ENCODE measurements at places on chromosomes 3 and 15. TPM values are rescaled to one million over a fixed set of nuclear protein-coding genes. Genes with fewer than 3 reads are reported as not detected.
A peak's percentile ranks its signal among the peaks of the same experiment; 100 is the strongest.

GRCh38 chr3:43997788-43998369 lies 243.8 kb upstream of the TOPAZ1 start:
- DNase-seq: no peak
- peaks cover 49% of the 10 kb centered on the region for H3K4me1 ChIP-seq
- H3K4me3 ChIP-seq: no peak overlapping the region

- no peak overlapping the region for H3K4me3 ChIP-seq
- H3K27me3 ChIP-seq: peaks cover 2% of the 10 kb centered on the region
- no peaks in the 10 kb centered on the region for H3K36me3 ChIP-seq
- H3K4me1 ChIP-seq: no peaks in the 10 kb centered on the region
- no peak for DNase-seq
These were observed 94.3 kb downstream of the SQOR start for GRCh38 chr15:45729141-45729540.

Gene ADAMTS9
- total RNA-seq: not detected

DNA sequence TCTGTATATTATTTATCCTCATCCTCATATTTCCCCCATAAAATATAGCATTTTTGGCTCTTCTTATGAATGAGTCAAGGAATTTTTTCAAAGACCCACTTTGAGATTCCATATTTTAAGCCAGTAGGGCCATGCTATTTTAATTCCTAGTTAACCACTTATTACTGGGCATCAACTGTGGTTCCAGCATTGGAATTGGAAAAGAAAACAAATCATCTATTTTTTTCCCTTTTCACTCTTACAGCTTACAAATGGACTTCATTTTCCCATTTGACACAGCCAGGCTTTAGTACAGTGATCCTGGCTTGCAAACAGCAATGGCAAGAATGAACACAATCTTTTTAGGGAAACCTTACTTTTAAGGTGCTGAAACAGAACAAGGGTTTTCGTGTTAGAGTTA lies 19.4 kb upstream of the PLCL2 start:
- no peak overlapping the region for H3K27ac ChIP-seq
- H3K36me3 ChIP-seq: no peaks in the 10 kb centered on the region
- no peak overlapping the region for H3K4me3 ChIP-seq
- DNase-seq: no peak
- H3K27me3 ChIP-seq: peaks cover 8% of the 10 kb centered on the region
- peaks cover 10% of the 10 kb centered on the region for H3K4me1 ChIP-seq

GRCh38 chr15:79282371-79283251 lies at the start of gene ANKRD34C:
TSS of gene ANKRD34C (plus strand) at chr15:79282722. CDS start at chr15:79293285, 10,563 bp downstream.
- H3K36me3 ChIP-seq: no peaks in the 10 kb centered on the region
- peaks cover 39% of the 10 kb centered on the region for H3K27me3 ChIP-seq
- H3K27ac ChIP-seq: no peak within 1 kb of the TSS

- no peak overlapping the region for H3K4me3 ChIP-seq
- peaks cover 7% of the 10 kb centered on the region for H3K4me1 ChIP-seq
- H3K36me3 ChIP-seq: no peaks in the 10 kb centered on the region
- no peaks in the 10 kb centered on the region for H3K27me3 ChIP-seq
- peak; percentile 68 for DNase-seq
- H3K27ac ChIP-seq: no peak overlapping the region
These were observed 544.8 kb downstream of the AGBL1 start for GRCh38 chr15:86624261-86625036.

GRCh38 chr15:64151727-64152506 lies at the start of gene SNX22:
TSS of gene SNX22 (plus strand) at chr15:64151731. CDS start at chr15:64151776, 45 bp downstream.
- peaks cover 35% of the 10 kb centered on the region for H3K4me1 ChIP-seq
- peak within 1 kb of the TSS; percentile 41 for H3K4me3 ChIP-seq
- H3K27ac ChIP-seq: no peak within 1 kb of the TSS
- H3K27me3 ChIP-seq: peaks cover 12% of the 10 kb centered on the region
- peaks cover 25% of the 10 kb centered on the region for H3K36me3 ChIP-seq

DNA sequence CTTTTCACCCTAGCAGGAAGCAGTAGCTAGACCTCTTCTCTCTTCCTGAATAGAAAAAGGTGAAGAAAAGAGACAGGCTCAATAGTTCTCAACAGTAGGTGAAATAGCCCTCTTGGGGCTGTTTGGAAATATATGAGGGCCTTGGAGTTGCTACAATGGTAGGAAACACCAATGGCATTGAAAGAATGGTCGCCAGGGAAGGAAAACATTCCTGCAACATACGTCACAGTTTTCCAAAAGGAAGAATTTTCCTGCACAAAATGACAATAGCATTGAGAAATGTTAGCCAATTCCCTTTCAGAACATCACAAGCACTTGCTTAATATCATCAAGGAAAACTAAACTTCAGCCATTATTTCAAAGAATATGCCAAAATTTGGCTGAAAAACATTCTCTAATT lies 484.5 kb downstream of the IGSF11 start:
- H3K27me3 ChIP-seq: no peaks in the 10 kb centered on the region
- H3K4me3 ChIP-seq: no peak overlapping the region
- no peaks in the 10 kb centered on the region for H3K4me1 ChIP-seq

GRCh38 chr15:48040166-48040817 lies 80.5 kb upstream of the SLC24A5 start:
- no peak overlapping the region for H3K27ac ChIP-seq
- no peaks in the 10 kb centered on the region for H3K27me3 ChIP-seq
- H3K4me1 ChIP-seq: no peaks in the 10 kb centered on the region
- H3K36me3 ChIP-seq: no peaks in the 10 kb centered on the region
- DNase-seq: no peak

DNA sequence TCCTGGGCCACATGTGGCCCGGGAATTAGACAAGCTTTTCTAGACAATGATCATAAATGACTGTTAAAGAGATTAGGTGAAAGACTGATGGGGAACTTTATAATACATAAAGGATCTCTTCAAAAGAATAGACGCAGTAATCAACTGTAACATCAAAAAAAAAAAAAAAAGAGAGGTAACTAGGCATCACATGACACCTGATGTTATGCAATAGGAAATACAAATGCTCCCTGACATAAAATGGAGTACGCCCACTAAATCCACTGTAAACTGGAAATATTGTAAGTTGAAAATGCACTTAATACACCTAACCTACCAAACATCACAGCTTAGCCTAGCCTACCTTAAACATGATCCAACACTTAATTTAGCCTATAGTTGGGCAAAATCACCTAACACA lies 27.2 kb downstream of the GSK3B start:
- no peaks in the 10 kb centered on the region for H3K4me1 ChIP-seq
- H3K27me3 ChIP-seq: no peaks in the 10 kb centered on the region
- no peak for DNase-seq
- no peak overlapping the region for H3K27ac ChIP-seq

Gene RAD18
- 23.3 TPM for total RNA-seq

Gene C3orf22
- total RNA-seq: not detected

- H3K4me3 ChIP-seq: no peak overlapping the region
- H3K27ac ChIP-seq: no peak overlapping the region
- H3K27me3 ChIP-seq: no peaks in the 10 kb centered on the region
- no peak for DNase-seq
These were observed 26.9 kb upstream of the TPM1 start for GRCh38 chr15:63015618-63016017.

Gene MYO9A
- 37.3 TPM for total RNA-seq

- H3K36me3 ChIP-seq: no peaks in the 10 kb centered on the region
- H3K27ac ChIP-seq: no peak overlapping the region
- no peak overlapping the region for H3K4me3 ChIP-seq
- no peak for DNase-seq
- no peaks in the 10 kb centered on the region for H3K4me1 ChIP-seq
- no peaks in the 10 kb centered on the region for H3K27me3 ChIP-seq
These were observed 225.2 kb upstream of the RGMA start for GRCh38 chr15:93314245-93314644.

DNA sequence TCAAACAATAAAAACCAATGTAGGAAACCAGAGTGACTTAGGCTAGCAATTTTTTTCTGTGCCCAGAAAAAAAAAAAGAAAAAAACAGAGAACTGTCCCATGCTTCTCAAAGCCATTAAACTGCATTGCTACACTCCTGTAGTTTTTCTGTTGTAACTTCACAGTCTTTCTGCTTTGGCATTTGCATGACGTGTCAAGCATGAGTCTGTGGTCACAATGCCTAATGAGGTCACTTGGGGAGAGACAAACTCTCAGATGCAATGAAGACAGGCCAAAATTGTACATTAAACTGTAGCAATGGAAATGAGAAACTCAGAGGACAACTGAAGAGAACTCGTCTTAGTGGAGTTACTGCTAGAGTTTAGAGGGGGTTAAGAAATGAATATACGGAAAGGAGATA lies 30.8 kb downstream of the CCDC80 start:
- H3K27ac ChIP-seq: no peak overlapping the region
- no peak overlapping the region for H3K4me3 ChIP-seq
- H3K4me1 ChIP-seq: no peaks in the 10 kb centered on the region
- H3K36me3 ChIP-seq: no peaks in the 10 kb centered on the region

Gene ST3GAL6
- total RNA-seq: 3.7 TPM

GRCh38 chr15:40421246-40422157 lies 15.9 kb downstream of the IVD start:
- no peak overlapping the region for H3K4me3 ChIP-seq
- no peaks in the 10 kb centered on the region for H3K27me3 ChIP-seq
- peak; percentile 73 for DNase-seq
- no peak overlapping the region for H3K27ac ChIP-seq
- H3K4me1 ChIP-seq: peaks cover 6% of the 10 kb centered on the region
- peaks cover 13% of the 10 kb centered on the region for H3K36me3 ChIP-seq

DNA sequence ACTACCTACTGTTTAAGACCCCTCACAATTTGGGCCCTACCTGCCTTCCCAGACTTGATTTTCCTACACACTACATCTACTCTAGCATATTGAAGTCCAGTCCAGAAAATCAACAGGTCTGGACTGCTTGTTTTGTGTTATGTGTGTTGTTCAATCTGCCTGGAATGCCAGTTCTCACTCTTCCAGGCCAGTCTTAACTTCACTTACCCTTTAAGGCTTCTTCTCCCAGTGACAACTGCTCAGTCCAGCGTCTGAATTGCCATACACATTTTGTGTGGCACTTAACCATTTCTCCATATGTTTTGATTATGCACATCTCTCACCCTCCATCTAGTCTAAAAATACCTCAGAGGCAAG lies 1.1 kb downstream of the TICRR start:
- no peaks in the 10 kb centered on the region for H3K36me3 ChIP-seq
- no peak overlapping the region for H3K27ac ChIP-seq
- no peaks in the 10 kb centered on the region for H3K27me3 ChIP-seq
- no peak for DNase-seq
- no peak overlapping the region for H3K4me3 ChIP-seq

Gene LNP1
- total RNA-seq: 0.73 TPM

GRCh38 chr15:91896341-91897055 lies 43.0 kb downstream of the SLCO3A1 start:
- no peaks in the 10 kb centered on the region for H3K27me3 ChIP-seq
- DNase-seq: no peak
- H3K4me1 ChIP-seq: no peaks in the 10 kb centered on the region
- no peak overlapping the region for H3K4me3 ChIP-seq

GRCh38 chr3:41247055-41248004 lies 48.0 kb downstream of the CTNNB1 start:
- DNase-seq: no peak
- no peak overlapping the region for H3K27ac ChIP-seq
- no peak overlapping the region for H3K4me3 ChIP-seq
- H3K4me1 ChIP-seq: no peaks in the 10 kb centered on the region
- H3K36me3 ChIP-seq: peaks cover 3% of the 10 kb centered on the region
- no peaks in the 10 kb centered on the region for H3K27me3 ChIP-seq

DNA sequence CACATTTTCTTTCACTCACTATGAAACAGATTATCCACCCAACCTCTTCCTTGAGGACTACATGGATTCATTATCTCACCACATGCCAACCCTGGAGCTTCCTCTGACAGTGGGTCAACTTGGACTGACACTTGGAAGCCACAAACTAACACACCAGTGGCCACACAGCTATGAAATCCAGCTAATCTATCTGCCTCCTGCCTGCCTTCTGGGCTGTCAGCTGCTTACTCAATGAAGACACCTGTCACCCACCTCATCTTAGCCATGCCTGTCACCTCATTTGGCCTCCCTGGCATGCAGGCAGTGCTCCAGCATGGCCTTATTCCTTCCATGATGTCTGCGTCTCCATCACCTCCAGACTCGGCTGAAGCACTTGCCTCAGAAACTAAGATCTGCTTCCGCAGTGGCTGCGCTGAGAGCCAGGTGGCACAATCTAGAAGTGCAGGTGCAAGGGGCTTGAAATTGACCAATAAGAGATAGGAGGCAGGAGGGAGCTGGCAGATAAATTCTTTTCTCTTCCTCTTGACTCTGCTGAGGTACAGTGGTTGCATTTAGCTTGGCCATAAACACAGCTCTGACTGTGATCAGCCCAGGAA lies 105.2 kb upstream of the RNF7 start:
- H3K4me1 ChIP-seq: no peaks in the 10 kb centered on the region
- DNase-seq: no peak
- H3K4me3 ChIP-seq: no peak overlapping the region
- H3K36me3 ChIP-seq: no peaks in the 10 kb centered on the region
- no peak overlapping the region for H3K27ac ChIP-seq

DNA sequence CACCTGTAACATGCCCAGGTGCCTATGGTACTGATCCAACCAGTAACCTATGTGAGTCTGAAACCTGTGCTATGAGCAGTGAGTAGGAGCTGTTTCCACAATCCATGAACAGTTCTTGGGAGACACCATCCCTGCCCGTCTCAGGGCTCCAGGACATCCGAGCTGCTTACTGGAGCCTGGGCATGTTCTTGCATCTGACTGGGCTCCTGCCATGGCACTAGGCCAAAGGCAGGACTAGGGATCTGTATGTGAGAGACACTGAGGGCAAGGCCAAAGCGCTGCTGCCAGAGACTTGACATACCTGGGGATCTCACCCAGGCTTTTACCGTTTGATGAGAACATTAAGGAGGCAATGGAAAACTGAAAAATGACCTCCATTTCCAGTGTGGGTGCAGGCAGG lies 59.8 kb downstream of the WDR76 start:
- H3K4me1 ChIP-seq: no peaks in the 10 kb centered on the region
- DNase-seq: no peak
- no peaks in the 10 kb centered on the region for H3K27me3 ChIP-seq
- no peak overlapping the region for H3K27ac ChIP-seq
- no peak overlapping the region for H3K4me3 ChIP-seq
- H3K36me3 ChIP-seq: no peaks in the 10 kb centered on the region

GRCh38 chr15:60352525-60352924 lies 45.3 kb downstream of the ANXA2 start:
- no peak for DNase-seq
- H3K27me3 ChIP-seq: no peaks in the 10 kb centered on the region
- peaks cover 89% of the 10 kb centered on the region for H3K36me3 ChIP-seq
- no peaks in the 10 kb centered on the region for H3K4me1 ChIP-seq

- peaks cover 8% of the 10 kb centered on the region for H3K4me1 ChIP-seq
- no peaks in the 10 kb centered on the region for H3K27me3 ChIP-seq
- H3K4me3 ChIP-seq: no peak overlapping the region
These were observed 19.7 kb upstream of the IQSEC1 start for GRCh38 chr3:13092621-13093617.

Gene LDHAL6B
- not detected for total RNA-seq

Gene PHLDB2
- total RNA-seq: 64.0 TPM

All from natural killer cell (primary cell).